Natural killer cell (primary cell): ENCODE measurements at places on chromosomes 6 and 20. TPM values are rescaled to one million over a fixed set of nuclear protein-coding genes. Genes with fewer than 3 reads are reported as not detected.

QKI gene
- total RNA-seq: 166 TPM

PKHD1 gene
- not detected for total RNA-seq

EYA4 gene
- not detected for total RNA-seq

GSTA3 gene
- not detected for total RNA-seq

KCNK15 gene
- total RNA-seq: not detected

DNA sequence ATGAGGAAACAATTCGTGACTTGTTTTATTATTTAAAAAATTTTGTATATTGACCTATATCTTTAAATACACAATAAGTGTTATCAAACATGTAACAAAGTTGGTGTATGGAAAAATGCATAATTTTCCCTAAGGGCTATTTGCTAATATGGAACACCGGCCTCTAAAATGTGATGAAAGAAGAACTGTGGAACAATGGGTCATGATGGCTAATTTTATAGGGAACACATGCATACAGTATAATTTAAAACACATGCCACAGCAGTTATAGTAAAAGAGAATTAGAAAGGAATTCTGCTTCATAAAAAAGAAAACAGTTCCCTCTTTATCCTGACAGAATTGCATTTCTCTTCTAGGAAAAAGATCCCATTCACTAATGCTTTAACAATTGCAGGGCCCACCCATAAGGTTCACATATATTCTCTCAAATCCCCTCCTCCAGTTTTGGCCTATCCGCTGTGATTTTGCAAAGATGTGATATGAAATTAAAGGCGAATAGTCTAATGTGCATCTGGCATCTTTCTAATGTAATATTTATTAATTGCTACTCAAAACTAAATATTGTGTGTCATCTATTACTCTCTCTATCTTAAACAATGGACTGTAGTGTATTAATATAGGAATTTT, 628.1 kb upstream of the CITED2 start:
- no peak overlapping the region for H3K4me3 ChIP-seq
- H3K27me3 ChIP-seq: no peaks in the 10 kb centered on the region
- no peak for DNase-seq
- H3K36me3 ChIP-seq: no peaks in the 10 kb centered on the region
- H3K27ac ChIP-seq: no peak overlapping the region

DNA sequence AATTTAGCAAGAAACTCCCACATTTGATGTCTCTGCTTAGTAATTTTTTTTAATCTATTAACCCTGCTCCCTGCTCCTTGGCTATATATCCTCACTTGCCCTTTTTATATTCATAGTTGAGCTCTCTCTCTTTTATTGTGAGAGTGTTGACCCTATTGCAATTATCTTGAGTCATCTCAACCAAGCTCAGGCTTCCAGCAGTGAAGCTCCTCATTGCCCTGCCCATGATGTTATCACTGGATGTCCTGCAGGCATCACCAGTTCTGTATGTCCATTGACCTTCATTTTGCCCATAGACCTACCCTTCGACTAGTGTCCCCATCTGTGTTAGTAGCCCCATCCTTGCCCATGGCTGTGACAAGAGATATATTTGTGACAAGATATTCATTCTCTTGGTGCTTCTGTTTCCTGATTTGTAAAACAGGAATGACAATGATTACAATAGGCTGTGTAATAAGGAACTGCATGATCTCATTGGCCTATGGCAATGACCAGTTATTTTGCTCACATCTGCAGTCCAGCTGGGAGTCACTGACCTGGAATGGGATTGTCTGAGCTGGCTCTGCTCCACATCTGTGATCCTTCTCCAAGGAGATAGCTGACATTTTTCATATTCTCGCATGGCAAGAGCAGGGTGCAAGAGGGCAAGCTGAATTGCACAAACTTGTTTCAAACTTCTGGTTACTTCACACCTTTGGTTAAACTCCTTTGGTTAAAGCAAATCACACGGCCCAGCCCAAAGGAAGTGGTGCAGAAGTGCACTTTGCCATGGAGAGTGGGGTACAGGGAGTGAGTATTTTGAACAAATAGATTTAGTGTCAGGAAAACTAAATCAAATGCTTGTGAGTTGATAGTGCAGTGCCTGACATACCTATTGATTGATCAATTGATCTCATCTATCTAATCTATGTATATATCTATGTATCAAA, 47.7 kb upstream of the CST5 start:
- no peak overlapping the region for H3K27ac ChIP-seq
- peak; percentile 42 for DNase-seq
- peaks cover 53% of the 10 kb centered on the region for H3K4me1 ChIP-seq
- no peak overlapping the region for H3K4me3 ChIP-seq
- H3K27me3 ChIP-seq: no peaks in the 10 kb centered on the region
- no peaks in the 10 kb centered on the region for H3K36me3 ChIP-seq

DNA sequence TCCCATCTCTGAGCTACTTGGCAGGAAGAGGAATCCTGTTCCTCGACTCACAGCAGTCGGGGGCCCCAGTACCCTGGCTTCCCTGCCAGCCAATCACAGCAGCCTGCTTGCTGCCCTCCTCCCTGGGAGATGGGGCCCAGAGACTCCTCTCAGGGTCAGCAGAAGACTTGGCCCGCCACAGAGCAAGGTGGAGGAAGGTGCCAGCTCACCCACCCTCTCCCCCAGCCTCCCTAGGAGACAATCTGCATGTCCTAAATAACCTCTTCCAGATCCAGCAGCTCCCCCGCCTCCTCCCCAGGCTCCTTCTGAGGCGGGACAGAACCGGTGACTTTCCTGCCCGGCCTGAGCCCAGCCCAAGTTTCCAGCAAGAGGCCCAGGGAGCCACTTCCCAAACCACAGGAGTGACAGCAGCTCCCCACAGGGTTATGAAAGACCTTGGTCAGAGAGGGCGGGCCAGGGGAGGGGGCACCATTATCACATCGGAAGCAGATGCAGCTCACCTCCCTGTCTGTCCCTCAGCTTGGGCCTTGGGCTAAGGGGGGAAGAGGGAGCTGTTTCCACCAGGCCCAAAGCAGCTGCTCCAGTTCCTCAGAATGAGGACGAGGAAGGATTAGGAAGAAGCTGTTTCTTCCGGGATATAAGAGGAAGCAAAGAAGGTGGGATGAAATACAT, 2.3 kb downstream of the CCND3 start:
- peak overlapping the region; percentile 92 for H3K4me3 ChIP-seq
- H3K27me3 ChIP-seq: no peaks in the 10 kb centered on the region
- H3K36me3 ChIP-seq: peaks cover 36% of the 10 kb centered on the region
- H3K27ac ChIP-seq: peak overlapping the region; percentile 61
- H3K4me1 ChIP-seq: peaks cover 77% of the 10 kb centered on the region

- DNase-seq: no peak
- no peak overlapping the region for H3K4me3 ChIP-seq
- H3K4me1 ChIP-seq: no peaks in the 10 kb centered on the region
These were observed 16.3 kb downstream of the LRRC1 start for GRCh38 chr6:53811082-53811481.

DNA sequence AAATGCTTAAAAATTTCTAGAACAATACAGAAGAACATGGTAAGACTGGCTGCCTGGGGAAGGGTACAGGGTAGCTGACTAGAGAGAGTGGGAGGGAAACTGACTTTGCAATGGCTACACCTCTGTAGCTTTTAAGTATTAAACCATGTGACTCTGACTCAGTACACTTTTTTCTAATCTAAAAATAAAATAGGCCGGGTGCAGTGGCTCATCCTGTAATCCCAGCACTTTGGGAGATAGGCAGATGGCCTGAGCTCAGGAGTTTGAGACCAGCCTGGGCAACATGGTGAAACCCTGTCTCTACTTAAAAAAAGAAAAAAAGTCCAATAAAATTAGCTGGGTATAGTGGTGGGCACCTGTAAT, 18.5 kb downstream of the ATP9A start:
- H3K4me3 ChIP-seq: no peak overlapping the region
- H3K27ac ChIP-seq: no peak overlapping the region
- H3K27me3 ChIP-seq: no peaks in the 10 kb centered on the region
- no peaks in the 10 kb centered on the region for H3K36me3 ChIP-seq
- no peak for DNase-seq
- peaks cover 3% of the 10 kb centered on the region for H3K4me1 ChIP-seq

- no peaks in the 10 kb centered on the region for H3K27me3 ChIP-seq
- H3K4me3 ChIP-seq: no peak overlapping the region
- no peak overlapping the region for H3K27ac ChIP-seq
- DNase-seq: no peak
These were observed 262.5 kb downstream of the BTBD3 start for GRCh38 chr20:12180107-12180661.

DNA sequence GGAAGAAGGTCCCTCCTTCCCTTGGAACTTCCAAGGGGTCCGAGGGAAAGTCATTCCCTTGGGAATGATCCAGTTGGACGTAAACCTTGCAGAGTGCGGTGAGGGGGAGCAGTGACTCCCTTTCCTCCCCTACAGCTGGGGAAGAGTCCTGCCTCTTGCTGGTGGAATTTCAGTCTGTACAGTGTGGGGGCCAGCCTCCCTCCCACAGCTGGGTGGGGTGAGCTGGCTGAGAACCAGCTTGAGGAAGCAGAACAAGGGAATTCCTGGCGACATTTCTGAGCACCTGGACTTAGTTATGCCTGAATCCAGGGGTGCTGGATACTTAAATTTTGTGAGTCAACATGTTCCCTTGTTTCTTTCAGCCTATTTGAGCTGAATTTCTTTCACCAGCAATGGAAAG, 152.0 kb downstream of the ANKRD60 start:
- DNase-seq: no peak
- H3K27me3 ChIP-seq: no peaks in the 10 kb centered on the region
- no peaks in the 10 kb centered on the region for H3K36me3 ChIP-seq
- no peaks in the 10 kb centered on the region for H3K4me1 ChIP-seq
- H3K27ac ChIP-seq: no peak overlapping the region
- H3K4me3 ChIP-seq: no peak overlapping the region

DNA sequence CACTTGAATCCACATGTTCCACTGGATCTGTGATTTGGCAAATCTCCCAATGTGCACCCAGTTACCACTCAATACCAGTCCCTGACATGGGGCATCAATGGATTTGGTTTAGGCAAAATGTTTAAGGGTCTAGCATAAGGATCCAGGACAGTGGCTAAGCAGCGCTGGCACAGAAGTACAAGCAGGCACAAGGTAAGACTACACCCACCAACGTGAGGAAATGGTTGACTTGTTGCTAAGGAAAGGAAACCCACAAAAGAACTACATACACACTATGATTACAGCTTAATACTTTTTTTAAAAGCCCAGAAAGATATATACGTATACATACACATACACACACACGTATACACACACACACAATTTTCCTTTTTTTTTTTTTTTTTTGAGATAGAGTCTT, 79.0 kb downstream of the DNAAF9 start:
- H3K4me3 ChIP-seq: no peak overlapping the region
- no peaks in the 10 kb centered on the region for H3K27me3 ChIP-seq
- H3K36me3 ChIP-seq: peaks cover 6% of the 10 kb centered on the region
- DNase-seq: peak; percentile 42
- peaks cover 16% of the 10 kb centered on the region for H3K4me1 ChIP-seq

GRCh38 chr6:89859744-89860143, 30.1 kb downstream of the CASP8AP2 start:
- no peaks in the 10 kb centered on the region for H3K27me3 ChIP-seq
- no peak overlapping the region for H3K4me3 ChIP-seq
- DNase-seq: no peak
- no peaks in the 10 kb centered on the region for H3K4me1 ChIP-seq

- H3K4me1 ChIP-seq: no peaks in the 10 kb centered on the region
- H3K4me3 ChIP-seq: no peak overlapping the region
- no peaks in the 10 kb centered on the region for H3K36me3 ChIP-seq
- DNase-seq: no peak
- no peaks in the 10 kb centered on the region for H3K27me3 ChIP-seq
These were observed 202.4 kb downstream of the SAMD5 start for GRCh38 chr6:147710890-147711289.

GRCh38 chr6:52049252-52050050, 38.0 kb downstream of the PKHD1 start:
- DNase-seq: no peak
- H3K27me3 ChIP-seq: peaks cover 6% of the 10 kb centered on the region
- H3K27ac ChIP-seq: no peak overlapping the region

DNA sequence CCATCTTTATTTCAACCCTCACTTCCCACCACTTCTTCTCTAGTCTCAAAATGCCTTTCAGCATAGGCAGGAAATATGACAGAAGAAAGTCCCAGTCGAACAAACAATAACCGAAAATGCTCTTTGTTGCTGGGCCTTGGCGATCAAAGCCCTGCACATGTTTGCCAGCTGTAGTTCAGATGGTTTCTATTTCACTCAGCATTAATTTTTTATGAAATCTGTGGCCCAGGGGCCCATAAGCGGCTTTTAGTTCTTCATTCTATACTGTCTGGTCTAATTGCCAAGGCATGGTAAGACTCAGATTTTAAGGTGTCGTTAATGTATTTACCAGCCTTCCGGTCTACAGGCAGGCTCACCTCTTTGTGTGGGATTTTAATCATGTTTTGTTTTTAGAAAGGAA, 10.9 kb upstream of the F13A1 start:
- peak overlapping the region; percentile 8 for H3K27ac ChIP-seq
- H3K4me1 ChIP-seq: peaks cover 5% of the 10 kb centered on the region
- no peak overlapping the region for H3K4me3 ChIP-seq

GRCh38 chr6:35401514-35401913, 50.6 kb upstream of the FANCE start:
- H3K27ac ChIP-seq: no peak overlapping the region
- H3K4me1 ChIP-seq: peaks cover 12% of the 10 kb centered on the region
- no peaks in the 10 kb centered on the region for H3K27me3 ChIP-seq
- no peaks in the 10 kb centered on the region for H3K36me3 ChIP-seq

DNA sequence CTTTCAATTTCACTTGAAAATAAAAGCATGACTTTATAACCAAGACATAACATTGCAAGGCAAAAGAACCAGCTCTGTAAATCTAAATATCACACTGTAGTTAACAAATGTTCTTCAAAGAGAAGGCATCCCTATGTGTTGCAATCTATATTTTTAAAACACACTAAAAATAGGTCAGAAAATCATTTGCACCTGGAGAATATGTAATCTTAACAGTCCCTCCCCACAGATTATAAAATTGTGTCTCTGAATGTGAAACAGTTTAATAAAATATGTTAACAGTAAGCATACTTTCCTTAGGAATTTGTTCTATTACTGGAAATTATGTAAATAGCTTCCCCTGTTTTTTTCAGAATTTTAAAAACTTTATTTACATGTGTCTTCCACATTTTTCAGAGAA, 351.9 kb downstream of the COL12A1 start:
- no peaks in the 10 kb centered on the region for H3K36me3 ChIP-seq
- DNase-seq: no peak
- no peak overlapping the region for H3K4me3 ChIP-seq
- H3K27ac ChIP-seq: no peak overlapping the region
- no peaks in the 10 kb centered on the region for H3K4me1 ChIP-seq
- no peaks in the 10 kb centered on the region for H3K27me3 ChIP-seq

- H3K36me3 ChIP-seq: no peaks in the 10 kb centered on the region
- DNase-seq: peak; percentile 25
These were observed 133.1 kb upstream of the BACH2 start for GRCh38 chr6:90429713-90430112.

- DNase-seq: no peak
- H3K27me3 ChIP-seq: no peaks in the 10 kb centered on the region
- H3K4me1 ChIP-seq: no peaks in the 10 kb centered on the region
- H3K36me3 ChIP-seq: no peaks in the 10 kb centered on the region
- no peak overlapping the region for H3K4me3 ChIP-seq
- no peak overlapping the region for H3K27ac ChIP-seq
These were observed 34.2 kb downstream of the ZNF391 start for GRCh38 chr6:27422651-27423332.
